ENCODE measurements at places on chromosomes 16 and 17. TPM values are rescaled to one million over a fixed set of nuclear protein-coding genes. Genes with fewer than 3 reads are reported as not detected.

DNA sequence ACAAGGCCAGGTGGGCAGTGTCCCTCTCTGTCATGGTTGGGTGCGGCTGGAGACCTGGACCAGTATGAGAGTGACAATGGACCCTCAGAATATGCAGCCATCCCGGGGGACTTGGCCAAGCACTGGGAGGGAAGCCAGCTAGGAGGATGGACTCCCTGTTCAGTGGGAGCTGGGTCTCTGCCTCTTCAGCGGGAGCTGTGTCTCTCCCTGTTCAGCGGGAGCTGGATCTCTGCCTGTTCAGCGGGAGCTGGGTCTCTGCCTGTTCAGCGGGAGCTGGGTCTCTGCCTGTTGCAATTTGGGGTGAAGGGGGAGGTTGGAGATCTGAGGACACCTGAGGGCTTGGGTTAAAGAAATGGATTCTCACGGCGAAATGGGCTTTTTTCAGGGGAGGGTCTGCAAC is 3.8 kb upstream of the PRSS33 start:
- peaks cover 14% of the 10 kb centered on the region for H3K27me3 ChIP-seq
- no peak overlapping the region for H3K27ac ChIP-seq
- H3K4me3 ChIP-seq, result no peak overlapping the region
- H3K36me3 ChIP-seq, result no peaks in the 10 kb centered on the region

DNA sequence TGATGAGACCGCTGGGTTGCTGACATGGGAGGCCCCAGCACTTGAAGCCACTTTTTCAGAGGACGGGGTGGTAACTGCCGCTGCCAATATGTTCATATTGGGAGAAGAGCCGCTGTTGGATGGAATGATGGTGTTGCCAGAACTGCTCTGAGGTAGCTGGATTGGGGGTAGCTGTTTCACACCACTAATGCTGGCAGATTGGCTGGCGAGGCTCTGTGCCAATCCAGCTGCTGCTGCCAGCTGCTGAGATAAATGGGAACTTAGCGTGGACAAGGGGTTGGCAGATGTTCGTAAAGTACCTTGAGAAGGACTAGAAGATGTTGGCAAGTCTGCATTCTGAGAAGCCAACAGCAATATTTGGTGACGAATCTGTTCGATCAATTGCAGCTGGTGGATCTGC is 10.0 kb downstream of the SALL1 start:
- H3K27ac ChIP-seq, result no peak overlapping the region
- no peak overlapping the region for H3K4me3 ChIP-seq
- no peak for DNase-seq
- H3K27me3 ChIP-seq, result peaks cover 7% of the 10 kb centered on the region
- H3K4me1 ChIP-seq, result no peaks in the 10 kb centered on the region
- no peaks in the 10 kb centered on the region for H3K36me3 ChIP-seq

- no peak for DNase-seq
- H3K36me3 ChIP-seq, result no peaks in the 10 kb centered on the region
- no peaks in the 10 kb centered on the region for H3K4me1 ChIP-seq
- no peaks in the 10 kb centered on the region for H3K27me3 ChIP-seq
- H3K4me3 ChIP-seq, result no peak overlapping the region
Measured at GRCh38 chr16:27792486-27793248, 242.7 kb downstream of the KATNIP start.

Gene TEKT5
- 0.62 TPM for polyA plus RNA-seq

Gene ANKFN1
- polyA plus RNA-seq, result not detected
